RPMI7951 (cell line): ENCODE measurements at places on chromosomes 12 and 14. TPM values are rescaled to one million over a fixed set of nuclear protein-coding genes. Genes with fewer than 3 reads are reported as not detected.

The LRIG3 gene
- total RNA-seq, result 8.0 and 9.9 TPM in 2 replicates

DNA sequence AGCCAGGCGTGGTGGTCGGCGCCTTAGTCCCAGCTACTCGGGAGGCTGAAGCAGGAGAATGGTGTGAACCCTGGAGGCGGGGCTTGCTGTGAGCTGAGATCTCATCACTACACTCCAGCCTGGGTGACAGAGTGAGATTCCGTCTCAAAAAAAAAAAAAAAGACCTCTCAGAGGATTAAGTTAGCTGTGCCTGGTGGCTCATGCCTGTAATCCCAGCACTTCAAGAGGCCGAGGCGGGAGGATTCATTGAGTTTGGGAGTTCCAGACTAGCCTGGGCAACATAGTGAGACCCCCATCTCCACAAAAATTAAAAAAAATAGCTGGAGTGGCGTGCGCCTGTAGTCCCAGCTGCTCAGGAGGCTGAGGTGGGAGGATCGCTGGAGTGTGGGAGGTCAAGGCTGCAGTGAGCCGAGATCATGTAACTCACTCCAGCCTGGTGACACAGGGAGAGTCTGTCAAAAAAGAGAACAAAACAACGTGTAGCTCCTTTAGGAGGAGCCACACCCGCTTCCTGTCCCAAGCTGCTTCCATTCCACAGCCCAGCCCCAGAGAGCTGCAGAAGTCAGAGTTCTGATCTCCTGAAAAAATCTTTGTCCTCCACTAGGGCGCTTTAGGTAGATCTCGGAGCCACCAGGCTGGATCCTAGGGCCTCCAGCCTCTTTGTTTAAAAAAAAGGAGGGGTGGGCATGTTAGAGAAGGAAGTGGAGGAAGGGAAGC is 11.5 kb upstream of the ULK1 start:
- no peak for DNase-seq

The ADGRD1 gene
- not detected in 2 replicates for total RNA-seq

- no peak for DNase-seq
Observed at GRCh38 chr12:16184681-16185080, 92.8 kb downstream of the SLC15A5 start.

The DCAF5 gene
- total RNA-seq, result 10.5 and 11.5 TPM in 2 replicates

GRCh38 chr12:31000751-31001150 is 72.9 kb upstream of the DDX11 start:
- DNase-seq, result peak; percentile 40

DNA sequence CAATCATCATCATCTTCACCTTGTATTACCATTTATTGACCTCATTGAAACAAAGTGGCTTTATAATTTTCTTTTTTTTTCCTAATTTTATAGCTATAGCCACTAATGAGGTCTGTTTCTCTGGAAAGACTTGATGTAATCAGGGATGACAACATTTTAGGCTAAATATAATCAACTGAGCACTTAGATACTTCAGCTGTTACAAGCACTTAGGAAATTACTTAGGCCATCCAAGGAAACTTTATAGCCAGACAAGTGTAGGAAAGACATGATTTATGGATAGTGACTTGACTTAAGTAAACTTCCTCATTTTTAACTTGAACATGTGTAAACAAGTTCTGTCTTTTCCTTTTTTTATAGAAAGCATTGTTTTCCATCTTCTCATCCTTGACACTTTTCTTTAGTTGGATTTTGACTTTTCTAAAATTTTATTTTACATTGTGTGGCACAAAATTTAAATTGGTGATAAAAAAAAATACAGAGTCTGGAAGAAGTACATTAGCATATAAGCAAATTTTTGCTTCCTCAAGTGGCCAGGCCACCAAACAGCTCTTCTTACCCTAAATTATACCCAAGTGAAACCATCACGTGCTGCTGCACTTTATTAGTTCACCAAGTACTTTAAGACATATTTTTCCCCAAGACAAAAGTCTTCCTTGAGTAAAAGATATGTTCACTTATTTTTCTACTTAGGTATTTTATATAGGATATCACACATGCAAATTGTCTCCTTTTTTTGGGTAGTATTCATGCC is 15.1 kb downstream of the CPNE8 start:
- no peak for DNase-seq

The OGFOD2 gene
- 5.7 and 8.4 TPM in 2 replicates for total RNA-seq

GRCh38 chr12:65966852-65967593 is 142.7 kb downstream of the HMGA2 start:
- no peak for DNase-seq

GRCh38 chr12:4505376-4505986 is 33.2 kb upstream of the RAD51AP1 start:
- peak; percentile 56 for DNase-seq

GRCh38 chr12:52074971-52075724 is 4.4 kb upstream of the SMIM41 start:
- DNase-seq, result no peak

GRCh38 chr12:104439137-104439536 is 17.6 kb upstream of the CHST11 start:
- no peak for DNase-seq

DNA sequence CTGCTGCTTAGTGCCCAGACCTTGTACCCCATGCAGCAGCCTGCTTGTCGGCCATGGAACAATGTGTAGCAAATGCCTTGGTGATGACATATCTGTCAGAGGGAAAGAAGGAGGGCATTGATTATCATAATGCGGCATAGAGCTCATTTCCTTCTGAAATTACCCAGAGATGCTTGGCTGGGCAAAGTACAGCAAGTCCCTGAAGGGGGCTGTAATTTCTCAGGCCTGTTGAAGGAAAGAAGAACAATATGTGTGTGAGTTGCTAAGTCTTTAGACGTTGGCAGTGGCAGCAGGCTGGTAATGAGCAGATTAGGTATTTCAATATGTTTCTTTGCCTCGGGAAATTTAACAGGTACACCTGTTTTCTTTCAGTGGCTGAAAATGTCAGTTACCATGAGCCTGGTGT is 128.6 kb downstream of the CRADD start:
- no peak for DNase-seq

- peak; percentile 84 for DNase-seq
Observed at GRCh38 chr12:108526482-108527165, 11.5 kb downstream of the FICD start.

DNA sequence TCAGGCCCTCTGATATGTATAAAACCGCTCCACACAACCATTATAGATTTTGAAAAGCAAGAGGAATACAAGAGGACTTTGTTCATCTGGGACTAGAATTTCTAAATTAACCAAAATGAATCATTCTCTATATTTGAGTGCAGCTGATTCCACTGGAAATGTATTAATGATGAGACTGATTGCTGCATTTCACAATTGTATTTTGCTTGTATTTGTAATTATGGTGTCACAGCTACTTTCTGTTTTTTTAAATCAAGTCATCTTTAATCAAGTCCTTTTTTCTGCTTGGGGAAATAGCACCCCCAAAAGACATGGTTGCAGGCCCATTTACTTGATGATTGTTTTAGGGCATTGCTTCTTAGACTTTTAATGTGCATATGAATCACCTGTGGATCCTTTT is 162.4 kb downstream of the KICS2 start:
- DNase-seq, result no peak

The DTX3 gene
- 9.9 and 10.7 TPM in 2 replicates for total RNA-seq

The GLIPR1L2 gene
- total RNA-seq, result 0.20 and 0.36 TPM in 2 replicates

GRCh38 chr12:2376908-2377657 is 324.3 kb downstream of the CACNA1C start:
- no peak for DNase-seq

DNA sequence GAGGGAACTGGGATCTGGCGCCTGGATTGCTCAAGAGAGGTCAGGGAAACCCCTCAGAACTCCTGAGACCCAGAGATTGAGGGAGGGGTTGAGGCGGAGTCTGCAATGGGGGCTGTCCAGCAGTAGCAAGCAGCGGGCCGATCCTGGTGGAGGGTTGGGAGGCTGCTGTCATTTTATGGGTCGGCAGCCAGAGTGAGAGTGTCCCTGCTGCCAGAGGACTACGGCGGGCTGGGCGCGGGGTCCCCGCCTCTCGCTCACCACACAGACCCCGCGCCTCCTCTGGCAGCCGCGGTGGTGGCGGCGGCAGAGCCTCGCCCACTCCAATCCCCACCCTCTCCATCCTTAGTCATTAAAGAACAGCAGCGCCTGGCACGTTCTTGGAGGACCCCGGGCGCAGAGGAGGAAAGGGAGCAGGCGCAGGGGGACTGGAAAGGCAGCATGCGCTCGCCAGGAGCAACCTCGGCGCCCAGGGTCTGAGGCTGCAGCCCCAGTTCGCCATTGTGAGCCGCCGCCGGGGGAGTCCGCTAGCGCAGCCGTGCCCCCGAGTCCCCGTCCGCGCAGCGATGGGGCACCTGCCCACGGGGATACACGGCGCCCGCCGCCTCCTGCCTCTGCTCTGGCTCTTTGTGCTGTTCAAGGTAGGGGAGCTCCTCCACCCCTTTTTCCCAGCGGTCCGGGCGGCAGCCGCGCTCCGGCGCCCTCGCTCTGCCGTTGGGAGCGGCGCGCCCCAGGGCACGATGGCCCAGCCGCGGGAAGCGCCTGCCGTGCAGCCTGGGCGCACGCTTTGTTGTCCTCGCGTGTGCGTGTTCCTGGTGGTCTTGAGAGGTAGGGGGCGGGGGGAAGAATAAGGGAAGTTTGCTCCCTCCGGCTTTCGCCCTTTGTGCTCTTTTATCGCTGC is at the start of gene PTPRO:
Gene PTPRO (plus strand): TSS at position 345 of the 898 bp plus-strand sequence.
- peak; percentile 9 for DNase-seq

The SLC25A21 gene
- total RNA-seq, result 0.68 and 0.84 TPM in 2 replicates

The UNC119B gene
- total RNA-seq, result 10.2 and 10.7 TPM in 2 replicates

The MYO1H gene
- not detected in 2 replicates for total RNA-seq

The TRIAP1 gene
- 26.9 and 33.5 TPM in 2 replicates for total RNA-seq

GRCh38 chr14:76917158-76917596 is 91.0 kb downstream of the LRRC74A start:
- peak; percentile 76 for DNase-seq

DNA sequence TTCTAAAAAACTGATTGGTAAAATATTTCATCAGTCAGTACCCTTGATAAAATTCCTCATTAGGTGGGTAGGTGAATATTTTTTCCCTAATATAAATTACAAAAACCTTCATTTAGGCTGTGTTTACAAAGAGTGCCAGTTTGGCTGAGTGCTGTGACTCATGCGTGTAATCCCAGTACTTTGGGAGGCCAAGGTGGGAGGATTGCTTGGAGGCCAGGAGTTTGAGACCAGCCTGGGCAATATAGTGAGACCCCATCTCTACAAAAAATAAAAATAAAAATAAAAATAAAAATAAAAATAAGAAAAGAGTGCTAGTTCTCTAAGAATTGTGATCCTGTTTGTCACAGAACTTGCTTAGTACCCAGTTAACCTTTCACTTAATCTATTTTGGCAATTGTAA is 398.4 kb upstream of the RGS6 start:
- no peak for DNase-seq

DNA sequence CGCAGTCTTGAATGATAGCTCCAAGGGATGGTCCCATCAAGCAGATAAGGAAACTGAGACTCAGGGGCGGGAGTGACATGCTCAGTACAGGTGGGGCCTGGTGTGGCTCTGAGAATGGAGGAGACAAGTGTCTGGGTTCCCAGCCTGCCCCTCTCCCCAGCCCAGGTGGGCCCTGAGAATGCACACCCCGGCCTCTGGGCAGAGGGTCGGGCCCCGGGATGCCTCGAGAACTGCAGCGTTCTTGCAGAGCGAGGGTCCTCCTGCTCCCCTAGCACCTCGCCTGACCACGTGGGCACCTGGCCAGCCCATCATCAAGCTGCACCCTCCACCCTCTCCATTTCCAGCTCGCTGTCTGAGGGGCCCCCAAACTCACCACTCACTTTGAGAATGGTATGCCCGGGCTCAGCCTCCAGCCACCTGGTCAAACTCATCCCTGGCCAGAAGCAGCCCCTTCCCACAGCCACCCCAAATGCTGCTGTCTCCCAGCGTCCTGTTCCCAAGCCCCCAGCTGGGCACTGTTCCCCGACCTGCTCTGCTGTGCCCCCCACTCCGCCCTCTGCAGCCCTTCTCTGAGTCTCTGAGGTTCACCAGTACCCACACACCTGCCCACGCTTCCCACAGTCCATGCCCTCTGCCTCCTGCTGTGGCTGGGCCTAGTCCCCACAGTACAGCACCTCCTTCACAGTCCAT is 44.3 kb downstream of the CYP46A1 start:
- DNase-seq, result no peak

- DNase-seq, result no peak
Observed at GRCh38 chr14:52265253-52265652, 2.2 kb upstream of the PTGDR start.

The ITPR2 gene
- total RNA-seq, result 9.6 and 10.1 TPM in 2 replicates

GRCh38 chr12:10158406-10158805 is 13.5 kb downstream of the OLR1 start:
- DNase-seq, result no peak

DNA sequence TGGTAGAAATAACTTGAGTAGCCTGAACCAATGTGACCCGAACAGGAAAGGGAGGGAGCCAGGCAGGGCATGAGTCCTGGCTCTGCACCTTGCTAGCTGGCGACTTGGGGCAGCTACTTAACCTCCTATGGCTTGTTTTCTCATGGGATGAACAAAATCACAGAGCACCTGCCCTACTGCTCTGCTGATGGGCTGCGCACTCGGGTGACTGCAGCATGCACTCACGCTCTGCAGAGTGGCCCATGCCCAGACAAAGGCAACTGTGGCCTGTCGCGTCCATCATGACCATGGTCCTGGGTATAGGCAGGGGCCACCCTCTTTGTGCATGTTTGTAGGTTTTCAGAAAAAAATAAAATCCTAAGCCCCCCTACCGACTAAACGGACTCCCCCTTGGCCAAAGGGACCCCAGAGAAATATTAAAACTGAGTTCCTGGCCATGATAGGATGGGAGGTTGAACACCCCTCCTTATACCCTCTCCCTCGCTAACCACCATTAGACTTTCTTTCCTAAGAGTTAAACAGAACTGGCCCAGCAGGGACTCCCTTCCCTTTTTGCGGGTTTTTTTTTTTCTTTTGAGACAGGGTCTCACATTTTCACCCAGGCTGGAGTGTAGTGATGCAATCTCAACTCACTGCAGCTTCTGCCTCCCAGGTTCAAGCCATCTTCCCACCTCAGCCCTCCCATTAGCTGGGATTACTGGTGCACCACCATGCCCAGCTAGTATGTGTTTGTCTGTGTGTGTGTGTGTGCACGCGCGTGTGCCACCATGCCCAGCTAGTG is 32.5 kb downstream of the VWF start:
- DNase-seq, result no peak
